ENCODE measurements at places on chromosomes 5 and 9.

DNA sequence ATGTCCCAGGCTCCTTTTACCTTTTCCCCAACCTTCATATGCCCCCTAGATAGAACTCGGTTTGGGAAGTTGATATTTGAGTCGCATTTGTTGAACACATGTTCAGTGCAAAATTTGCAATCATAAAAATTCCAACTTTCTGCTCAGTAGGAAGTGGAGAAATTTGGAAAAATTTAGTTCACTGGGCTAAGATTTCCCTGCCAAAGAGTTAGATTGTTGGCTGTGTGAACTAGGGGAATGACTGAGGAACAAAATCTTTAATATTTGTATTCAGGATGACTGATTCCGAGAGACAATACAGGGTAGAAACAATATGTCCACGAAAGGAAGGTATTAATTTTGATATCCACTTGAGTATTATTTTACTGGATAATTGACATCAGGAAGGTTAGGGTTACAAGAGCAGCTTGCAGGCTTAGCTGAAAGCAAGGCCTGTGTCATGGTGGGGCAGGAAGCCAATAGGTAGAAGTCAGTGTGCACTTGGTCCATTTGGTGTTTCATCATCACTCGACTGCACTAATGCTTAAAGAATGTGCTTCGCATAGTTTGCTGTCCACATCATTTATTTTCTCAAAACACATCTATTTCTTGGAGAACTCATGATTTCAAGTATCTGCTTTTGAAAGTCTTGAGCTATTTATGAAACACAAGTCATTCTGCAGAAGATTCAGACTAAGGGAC is 59.4 kb upstream of the GNA14 start:
- DNase-seq: no peak

DNA sequence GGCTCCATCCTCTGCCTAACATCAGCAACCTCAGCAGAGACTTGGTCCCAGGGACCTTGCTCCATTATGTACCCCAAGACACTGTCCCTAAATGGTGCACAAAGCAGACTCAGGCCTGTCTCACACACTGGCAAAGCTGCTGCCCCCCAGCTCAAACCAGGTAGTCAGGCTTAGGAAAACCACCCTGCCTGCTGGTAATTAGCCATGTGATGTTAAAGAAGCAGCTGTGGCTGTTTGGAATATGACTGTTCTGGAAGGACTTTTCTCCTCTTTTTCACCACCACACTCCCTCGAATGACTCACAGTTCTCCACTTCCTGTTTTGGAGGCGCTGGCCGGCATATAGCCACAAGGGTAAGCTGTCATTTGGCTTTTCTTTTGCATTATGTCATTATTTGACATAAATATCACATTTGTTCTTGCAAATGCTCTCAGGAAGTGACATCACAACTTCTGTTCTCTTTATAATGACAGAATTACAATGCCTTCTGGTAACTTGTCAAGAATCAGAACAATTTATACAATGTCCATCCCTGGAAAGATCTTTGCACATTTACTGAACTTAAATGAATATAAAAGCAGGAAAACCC is 113.9 kb downstream of the SUSD1 start:
- peak; percentile 67 for DNase-seq

GRCh38 chr5:135203593-135204036 is 169.6 kb upstream of the PITX1 start:
- DNase-seq: no peak

DNA sequence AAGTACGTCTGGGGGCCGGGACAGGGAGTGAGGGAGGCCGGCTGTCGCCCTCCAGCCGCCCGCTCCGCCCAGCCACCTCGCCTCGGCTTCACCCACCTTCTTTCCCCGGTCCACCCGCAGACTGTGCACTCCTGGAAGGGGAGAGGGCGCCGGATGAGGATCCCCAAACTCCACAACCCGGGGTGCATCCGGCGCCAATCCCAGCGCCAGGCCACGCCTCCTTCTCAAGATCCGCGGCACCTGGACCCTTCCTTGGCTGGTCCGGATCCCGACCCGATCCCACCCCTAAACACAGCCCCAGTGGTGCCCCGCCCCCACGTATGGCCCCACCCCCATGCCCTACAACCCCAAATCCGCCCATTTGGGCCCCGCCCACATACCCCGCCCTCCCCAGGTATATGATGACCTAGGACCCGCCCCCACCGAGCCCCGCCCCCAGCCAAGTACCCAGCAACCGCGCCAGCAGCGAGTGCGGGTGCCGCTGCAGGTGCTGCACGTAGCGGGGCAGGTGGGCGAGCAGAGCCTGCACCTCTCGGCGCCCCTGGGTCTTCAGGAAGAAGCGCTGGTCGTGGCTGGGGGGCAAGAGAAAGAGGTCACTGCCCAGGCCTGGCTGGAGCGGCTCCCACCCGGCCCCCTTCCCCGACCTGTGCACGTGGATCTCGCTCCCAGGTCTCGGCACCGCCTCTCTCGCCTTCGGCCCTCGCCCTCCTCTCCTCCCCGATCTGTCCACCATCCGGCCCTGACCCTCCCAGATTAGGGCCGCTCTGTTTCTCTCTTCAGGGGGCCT is 3.2 kb downstream of the PIP5KL1 start:
- peak; percentile 89 for DNase-seq

- no peak for DNase-seq
Observed at GRCh38 chr9:91012933-91013841, 211.6 kb downstream of the SYK start.

GRCh38 chr9:114947058-114947457 is 16.7 kb upstream of the TNFSF8 start:
- no peak for DNase-seq

- no peak for DNase-seq
Observed at GRCh38 chr5:60495644-60496520, 204.1 kb downstream of the DEPDC1B start.

- peak; percentile 55 for DNase-seq
Observed at GRCh38 chr9:138118601-138119071, 241.1 kb downstream of the CACNA1B start.

DNA sequence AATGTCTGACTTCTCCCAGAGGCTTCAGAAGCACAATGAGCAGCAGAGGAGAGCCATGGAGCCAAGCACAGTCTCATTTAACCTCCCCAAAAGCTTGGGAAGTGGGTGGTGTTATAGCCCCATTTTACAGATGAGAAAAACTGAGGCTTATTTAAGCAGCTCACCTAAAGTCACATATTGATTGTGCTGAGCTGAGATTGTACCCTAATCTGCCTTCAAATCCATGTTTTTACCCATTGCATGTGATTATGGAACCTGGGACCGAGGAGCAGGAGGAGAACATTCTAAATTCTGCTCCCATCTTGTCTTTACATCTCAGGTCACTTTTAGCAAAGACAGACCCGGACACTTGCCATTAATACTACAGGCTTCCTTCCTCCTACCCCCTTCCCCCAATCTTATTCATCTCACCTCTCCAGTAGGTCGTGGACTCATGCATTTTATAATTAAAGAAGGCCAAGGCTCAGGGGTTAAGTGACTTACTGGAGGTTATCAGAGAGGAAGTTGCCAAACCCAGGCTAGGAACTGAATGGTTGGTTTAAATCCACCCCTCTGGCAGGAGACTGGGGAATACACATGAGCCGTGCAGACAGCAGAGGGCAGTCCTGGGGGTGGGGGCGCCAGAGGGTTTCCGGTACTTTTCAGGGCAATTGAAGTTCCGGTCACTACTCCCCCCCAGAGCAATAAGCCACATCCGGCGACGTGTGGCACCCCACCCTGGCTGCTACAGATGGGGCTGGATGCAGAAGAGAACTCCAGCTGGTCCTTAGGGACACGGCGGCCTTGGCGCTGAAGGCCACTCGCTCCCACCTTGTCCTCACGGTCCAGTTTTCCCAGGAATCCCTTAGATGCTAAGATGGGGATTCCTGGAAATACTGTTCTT is 51.0 kb upstream of the IL17B start:
- DNase-seq: no peak

DNA sequence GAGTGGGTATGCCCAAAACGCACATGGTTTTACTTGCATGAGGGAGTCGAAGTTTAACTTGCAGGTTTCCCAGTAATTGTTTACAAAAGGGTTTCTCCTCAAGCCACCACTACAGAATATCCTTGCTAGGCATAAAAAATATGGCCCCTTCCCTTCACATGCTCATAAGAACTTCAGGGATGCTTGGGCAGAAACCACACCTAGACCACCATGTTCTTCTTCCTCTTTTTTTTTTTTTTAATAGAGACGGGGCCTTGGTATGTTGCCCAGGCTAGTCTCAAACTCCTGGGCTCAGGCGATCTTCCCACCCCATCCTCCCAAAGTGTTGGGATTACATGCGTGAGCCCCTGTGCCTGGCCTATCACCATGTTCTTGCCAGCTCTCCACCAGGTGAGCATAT is 18.6 kb upstream of the PLIN2 start:
- no peak for DNase-seq

- no peak for DNase-seq
Observed at GRCh38 chr9:109416135-109416706, 81.9 kb downstream of the PTPN3 start.

- DNase-seq: no peak
Observed at GRCh38 chr9:445033-445432, 230.4 kb downstream of the DOCK8 start.

GRCh38 chr5:161256957-161257356 is 289.6 kb downstream of the GABRB2 start:
- DNase-seq: no peak

- DNase-seq: no peak
Observed at GRCh38 chr5:78518365-78519197, 130.0 kb downstream of the LHFPL2 start.

GRCh38 chr5:166353580-166353979 is 1937.9 kb upstream of the WWC1 start:
- DNase-seq: no peak

- DNase-seq: peak; percentile 65
Observed at GRCh38 chr5:66814146-66814991, 218.2 kb downstream of the MAST4 start.

All from activated effector memory CD4-positive, alpha-beta T cell treated with anti-CD3 and anti-CD28 coated beads, Interleukin-2, amount 50 U/mL, for 16 hours (primary cell).